ENCODE measurements at places on chromosomes 16 and 17.
A peak's percentile ranks its signal among the peaks of the same experiment; 100 is the strongest.

GRCh38 chr17:65807361-65807760 lies 245.9 kb upstream of the AXIN2 start:
- DNase-seq, result no peak

DNA sequence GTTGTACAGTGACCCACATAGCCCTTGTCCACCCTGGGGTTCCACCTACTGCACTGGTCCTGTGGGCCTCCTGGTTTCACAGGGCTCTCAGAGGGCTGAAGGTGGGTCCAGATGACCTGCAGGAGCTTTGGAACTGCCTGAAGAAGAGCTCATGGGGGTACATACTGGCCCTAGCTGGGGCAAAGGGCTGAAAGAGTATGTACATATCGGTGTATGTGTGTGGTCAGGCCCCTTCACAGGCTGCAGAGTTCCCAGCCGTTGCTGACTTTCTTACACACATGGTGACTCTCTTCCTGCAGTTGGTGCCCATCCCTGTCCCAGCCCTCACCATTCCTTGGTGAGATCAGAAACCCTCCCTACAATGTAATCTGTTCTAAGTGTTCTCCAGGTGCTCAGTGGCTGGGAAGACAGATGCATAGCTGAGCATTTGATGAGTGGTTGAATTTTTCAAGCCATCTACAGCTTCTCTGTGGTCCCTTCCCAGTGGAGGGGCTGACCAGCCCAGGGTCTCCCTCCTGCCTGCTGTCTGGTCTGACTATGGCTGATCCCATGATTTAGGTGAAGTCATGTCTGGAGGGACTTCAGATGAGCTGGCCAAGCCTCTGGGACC lies 2.4 kb upstream of the NFATC3 start:
- DNase-seq, result no peak

- no peak for DNase-seq
These were observed 20.1 kb downstream of the RAB40B start for GRCh38 chr17:82678265-82678891.

DNA sequence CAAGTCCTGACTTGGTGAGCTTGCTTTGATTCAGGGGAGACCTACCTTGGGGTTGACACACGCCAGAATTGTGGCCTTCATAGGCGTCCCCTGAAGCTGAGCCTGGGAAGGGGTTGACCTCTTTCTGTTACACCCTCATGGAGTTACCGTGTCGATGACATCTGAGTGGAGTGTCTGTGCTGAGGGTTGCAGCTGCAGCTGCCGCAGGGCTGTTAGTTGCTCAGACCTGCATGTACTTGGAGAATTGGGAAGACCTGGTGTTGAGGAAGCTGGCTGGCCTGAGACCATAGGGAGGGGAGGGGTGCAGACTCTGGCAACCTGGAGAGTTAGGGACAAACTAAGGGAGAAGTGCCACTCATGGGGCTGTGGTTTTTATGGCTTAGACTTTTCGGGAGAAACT lies 9.6 kb downstream of the GSE1 start:
- DNase-seq, result no peak

DNA sequence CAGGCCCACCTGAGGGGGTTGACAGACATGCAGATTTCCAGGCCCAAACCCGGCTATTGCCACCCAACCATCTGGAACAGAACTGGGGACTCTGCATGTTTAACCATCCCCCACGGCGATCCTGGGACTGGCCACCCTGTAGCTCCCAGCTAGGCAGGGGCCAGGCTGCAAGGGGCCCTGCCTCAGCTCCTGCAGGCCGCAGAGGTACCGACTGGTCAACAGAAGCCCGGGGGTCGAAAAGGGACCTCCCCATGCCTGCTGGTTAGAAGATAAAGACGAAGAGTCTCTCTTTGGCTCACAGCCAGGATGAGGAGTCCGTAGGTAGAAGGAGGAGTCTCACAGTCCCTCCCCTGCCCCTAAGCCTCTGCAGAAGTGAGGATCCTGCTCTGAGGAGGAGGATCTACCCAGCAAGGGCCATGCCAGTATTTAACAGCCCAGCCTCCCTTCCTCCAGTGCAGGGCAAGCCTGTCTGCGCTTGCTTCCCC lies 223.4 kb upstream of the TNRC6C start:
- no peak for DNase-seq

DNA sequence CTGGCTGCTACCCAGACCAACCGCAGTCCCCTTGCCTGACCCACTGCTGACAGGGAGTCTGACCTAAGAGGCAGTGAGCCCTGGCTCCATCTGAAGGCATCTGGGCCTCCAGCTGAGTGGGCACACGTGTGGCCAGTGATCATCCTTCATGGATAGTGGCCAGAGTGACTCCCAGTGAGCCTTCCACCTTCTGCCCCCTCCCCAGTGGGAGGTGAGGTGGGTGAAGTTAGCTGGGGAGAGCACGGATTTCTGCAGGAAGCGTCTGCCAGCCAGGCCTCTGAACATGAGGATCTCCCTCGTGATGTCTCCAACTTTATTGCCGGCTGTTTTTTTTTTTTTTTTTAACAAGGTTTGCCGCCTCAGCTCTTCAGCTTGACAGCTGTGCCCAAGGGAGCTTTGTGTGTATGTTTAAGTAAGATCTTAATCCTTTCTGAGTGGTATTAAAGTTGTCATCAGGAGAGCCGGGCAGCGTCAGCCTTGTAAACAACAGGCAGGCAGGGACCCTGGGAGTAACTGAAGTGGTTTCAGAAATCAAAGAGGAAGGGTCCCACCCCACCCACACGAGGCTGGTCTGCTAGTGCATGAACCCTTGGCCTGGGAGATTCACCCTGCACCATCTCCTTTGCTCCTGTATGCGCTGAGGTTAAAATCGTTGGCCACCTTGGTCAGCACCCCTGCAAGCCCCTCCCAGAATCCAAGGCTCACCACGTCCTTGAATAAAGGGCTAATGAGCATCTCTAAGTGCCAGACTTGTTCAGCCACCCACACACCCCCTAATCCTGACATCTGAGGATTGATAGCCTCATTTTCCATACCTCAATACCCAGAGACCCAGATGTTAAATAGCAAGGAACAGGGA lies 33.3 kb downstream of the RHBDL3 start:
- DNase-seq, result no peak

DNA sequence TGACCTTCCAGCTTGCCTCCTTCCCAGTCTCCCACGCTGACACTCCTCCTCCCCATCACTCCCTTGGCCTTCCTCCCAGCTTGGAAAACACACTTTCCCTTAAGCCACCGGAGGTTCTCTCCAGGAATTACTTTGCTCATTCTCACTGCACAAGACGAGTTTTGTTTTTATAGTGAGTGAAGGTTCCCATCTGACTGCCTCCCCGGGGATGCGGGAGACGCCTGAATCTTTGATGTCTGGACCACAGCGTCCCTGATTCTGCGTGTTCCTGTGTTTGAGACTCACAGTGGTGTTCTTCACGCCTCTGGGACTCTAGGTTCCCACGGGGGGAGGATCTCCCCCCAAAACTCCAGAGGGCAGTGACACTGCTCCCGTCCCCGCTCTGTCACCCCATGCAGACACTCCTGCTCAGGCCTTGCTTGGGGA lies 2.0 kb downstream of the DNAI2 start:
- no peak for DNase-seq

GRCh38 chr16:21033264-21033663 lies 117.4 kb downstream of the DNAH3 start:
- DNase-seq, result no peak

GRCh38 chr17:17792551-17793377 lies 44.0 kb downstream of the SREBF1 start:
- DNase-seq, result no peak

DNA sequence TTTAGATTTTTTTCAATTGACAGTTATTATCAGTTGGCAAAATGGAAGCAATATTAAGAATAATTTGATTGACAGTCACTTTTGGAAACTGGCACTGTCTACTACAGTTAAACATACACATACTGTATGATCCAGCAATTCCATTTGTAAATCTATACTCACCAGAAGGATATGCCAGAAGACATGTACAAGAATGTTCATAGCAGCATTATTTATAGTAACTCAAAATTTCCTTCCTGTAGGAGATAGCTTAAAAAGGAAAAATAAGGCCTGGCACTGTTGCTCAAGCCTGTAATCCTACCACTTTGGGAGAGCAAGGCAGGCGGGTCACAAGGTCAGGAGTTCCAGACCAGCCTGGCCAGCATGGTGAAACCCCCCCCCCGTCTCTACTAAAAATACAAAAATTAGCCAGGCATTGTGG lies 89.3 kb downstream of the VMP1 start:
- DNase-seq, result no peak

DNA sequence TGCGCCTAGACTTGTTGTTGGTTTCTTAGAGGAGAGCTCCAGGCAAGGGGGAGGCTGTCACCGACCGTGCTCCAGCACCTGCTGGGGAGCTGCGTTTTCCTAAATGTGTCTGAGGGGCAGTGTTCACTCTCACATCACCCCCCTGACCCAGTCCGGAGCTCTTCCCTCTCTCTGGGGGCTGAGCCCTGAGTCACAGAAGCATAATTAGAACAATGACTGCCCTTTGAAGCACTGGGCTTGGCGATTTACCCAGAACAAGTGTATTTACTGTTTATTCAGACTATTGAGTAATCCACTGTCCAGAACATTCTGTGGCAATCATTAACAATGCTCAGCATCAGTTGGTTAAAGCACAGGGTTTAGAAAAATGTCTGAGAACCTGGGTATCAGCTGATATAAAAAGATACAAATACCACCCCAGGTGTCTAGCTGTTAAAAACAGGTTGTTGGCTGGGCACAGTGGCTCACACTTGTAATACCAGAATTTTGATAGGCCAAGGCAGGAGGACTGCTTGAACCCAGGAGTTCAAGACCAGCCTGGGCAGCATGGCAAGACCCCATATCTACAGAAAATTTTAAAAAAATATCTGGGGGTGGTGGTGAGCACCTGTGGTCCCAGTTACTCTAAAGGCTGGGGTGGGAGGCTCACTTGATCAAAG lies 8.1 kb downstream of the CES4A start:
- DNase-seq, result no peak

DNA sequence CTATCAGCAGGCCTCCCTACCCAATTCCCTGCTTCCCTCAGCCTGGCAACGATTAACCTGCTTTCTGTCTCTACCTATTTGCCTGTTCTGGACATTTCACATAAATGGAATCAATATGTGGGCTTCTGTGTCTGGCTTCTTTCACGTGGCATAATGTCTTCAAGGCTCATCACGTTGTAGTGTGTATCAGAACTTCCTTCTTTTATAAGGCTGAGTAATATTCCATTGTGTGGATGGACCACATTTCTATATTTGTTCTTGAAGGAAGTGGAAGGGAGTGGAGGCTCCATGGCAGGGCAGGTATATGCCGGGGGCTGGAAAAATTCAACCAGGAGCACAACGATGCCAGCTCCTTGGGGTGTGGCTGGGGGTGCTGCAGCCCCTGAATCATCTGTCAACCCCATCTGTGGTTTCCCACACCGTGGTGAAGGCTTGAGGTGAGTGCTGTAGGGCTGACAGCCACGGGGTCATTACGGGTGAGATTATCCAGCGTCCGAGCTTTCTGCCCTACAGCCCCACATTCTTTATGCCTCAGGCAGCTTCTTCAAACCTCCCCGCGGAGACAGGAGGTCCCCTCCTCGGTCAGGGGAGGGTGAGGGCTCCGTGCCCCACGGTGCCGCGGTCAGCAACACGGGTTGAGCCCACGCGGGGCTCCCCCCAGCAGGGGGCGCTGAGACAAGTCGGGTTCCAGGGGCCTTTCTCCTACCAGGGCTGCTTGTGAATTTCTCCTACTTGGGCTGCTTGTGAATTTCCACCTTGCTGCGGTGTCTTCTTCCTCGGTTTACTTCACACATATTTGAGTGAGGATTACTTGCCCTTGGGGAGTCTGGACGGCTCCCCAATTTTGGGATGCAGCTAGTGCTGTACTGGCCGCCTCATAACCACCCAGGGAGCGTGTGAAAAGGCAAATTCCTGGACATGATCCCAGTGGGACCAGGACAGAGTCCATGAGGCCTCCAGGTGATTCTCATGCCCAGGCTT lies 18.3 kb upstream of the WFIKKN2 start:
- peak; percentile 34 for DNase-seq

GRCh38 chr17:52389632-52390031 lies 231.1 kb upstream of the CA10 start:
- no peak for DNase-seq

DNA sequence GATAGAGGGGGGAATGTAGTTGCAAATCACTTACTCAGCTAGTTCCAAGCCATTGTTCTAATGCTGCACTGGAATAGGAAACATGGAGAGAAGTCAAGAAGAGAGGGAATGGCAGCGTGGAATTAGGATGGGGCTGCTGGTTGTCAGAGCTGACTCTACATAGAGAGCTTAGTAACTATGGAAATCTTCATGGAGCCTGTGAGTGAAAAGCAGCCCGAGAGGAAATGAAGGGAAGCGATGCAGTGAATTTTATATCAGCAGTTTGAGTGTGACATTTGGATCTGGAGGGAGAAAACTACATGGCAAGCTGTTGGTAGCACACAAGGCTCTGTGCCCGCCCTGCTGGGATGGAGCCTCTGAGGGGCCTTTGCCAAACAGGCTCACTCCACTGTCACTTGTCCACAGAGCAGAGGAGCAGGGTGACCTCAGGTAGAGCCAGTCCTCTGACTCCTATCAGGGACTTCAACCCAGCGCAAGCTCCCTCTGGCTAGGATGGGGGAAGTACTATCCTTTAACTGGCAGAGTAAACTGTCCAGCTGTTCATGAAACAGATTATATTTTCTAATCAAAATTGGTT lies 27.9 kb upstream of the PMFBP1 start:
- no peak for DNase-seq

DNA sequence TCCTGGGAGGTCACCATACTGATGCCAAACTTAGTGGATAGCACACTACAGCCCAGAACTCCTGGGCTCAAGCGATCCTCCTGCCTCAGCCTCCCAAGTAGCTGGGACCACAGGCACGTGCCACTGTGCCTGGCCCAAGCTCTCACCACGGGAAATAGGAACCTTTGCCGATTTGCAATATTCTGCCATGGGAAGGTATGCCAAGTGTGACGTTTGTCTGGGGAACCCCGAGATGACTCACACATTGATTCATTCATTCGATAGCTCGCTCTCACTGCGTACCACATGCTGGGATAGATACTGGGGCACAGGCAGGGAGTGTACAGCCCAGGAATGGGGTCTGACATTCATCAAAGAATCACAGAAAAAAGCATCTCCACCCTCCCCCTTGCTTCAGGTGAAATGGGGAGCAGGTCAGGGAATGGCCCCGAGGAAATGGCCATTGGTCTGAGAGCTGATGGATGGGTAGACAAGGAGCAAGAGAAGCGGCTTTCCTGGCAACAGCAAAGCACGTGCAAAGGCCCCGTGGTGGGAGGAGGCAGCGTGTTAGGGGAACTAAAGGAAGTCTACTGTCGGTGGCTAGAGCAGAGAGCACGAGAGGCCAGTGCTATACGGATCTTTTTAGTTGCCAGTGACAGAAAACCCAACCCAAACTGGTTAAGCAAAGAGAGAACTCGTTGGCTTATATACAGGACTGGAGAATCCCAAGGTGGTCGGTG lies 44.1 kb downstream of the DNAH17 start:
- no peak for DNase-seq

DNA sequence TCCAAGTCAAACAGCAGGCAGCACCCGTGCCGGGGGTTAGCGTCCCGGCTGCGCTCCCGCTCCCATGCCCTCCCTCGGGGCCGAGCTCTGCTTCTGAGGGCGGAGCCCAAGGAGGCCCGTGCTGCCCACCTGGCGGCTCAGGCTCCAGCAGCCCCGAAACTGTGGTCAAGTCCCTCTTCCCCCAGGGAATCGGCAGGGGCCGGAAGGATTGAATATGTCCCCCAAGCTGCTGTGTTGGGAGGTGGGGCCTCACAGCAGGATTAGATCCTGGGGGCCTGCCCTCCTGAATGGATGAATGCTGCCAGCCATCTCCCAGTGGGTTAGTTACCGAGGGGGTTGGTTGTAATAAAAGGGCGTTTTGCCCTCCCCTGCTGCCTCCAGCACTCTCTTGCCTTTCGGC lies 33.9 kb downstream of the MAP2K3 start:
- DNase-seq, result no peak

GRCh38 chr16:18969855-18970240 lies 13.9 kb upstream of the TMC7 start:
- no peak for DNase-seq

- no peak for DNase-seq
These were observed 67.4 kb downstream of the CDH11 start for GRCh38 chr16:65054457-65054856.
